CD4-positive, alpha-beta T cell (primary cell): ENCODE measurements at places on chromosomes 13 and 19. TPM values are rescaled to one million over a fixed set of nuclear protein-coding genes. Genes with fewer than 3 reads are reported as not detected.

GRCh38 chr19:46787040-46787330, 1.4 kb downstream of the SLC1A5 start:
- DNase-seq = no peak

DNA sequence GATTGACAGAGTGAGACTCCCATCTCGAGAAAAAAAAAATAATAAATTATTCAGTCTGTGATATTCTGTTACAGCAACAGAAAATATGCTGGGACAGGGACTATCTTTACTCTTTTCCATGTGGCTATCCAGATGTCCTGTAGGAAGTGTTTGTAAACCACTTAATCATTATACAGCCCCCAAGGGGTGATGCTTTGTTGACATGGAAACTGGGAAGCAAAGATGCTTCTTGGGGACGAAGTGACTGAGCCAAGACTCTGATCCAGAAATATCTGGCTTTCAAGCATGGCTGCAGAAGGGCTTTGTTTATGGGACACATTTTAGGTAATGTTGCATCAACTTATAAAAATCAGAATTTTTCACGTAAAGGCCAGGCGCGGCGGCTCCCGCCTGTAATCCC, 5.4 kb downstream of the ZNF8 start:
- no peak for DNase-seq

DNA sequence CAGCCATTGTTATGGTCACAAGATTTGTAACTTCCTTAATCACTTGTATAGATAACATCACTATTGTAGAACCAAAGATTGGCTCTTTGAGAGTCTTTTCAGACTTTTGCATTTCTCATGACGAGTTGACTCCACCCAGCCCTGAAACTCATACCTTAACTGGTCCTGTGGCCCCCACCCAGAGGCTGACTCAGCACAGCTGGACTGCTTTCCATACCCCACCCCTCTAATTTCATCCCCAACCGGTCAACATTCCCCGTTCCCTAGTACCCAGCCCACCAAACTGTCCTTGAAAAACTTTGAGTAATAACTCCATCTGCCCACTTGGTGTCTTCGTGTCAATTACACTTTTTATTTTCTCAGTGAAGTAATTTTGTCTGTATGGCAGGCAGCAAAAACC, 32.1 kb upstream of the SLITRK1 start:
- no peak for DNase-seq

GRCh38 chr13:23129331-23129730, 51.4 kb upstream of the SGCG start:
- DNase-seq = no peak

DNA sequence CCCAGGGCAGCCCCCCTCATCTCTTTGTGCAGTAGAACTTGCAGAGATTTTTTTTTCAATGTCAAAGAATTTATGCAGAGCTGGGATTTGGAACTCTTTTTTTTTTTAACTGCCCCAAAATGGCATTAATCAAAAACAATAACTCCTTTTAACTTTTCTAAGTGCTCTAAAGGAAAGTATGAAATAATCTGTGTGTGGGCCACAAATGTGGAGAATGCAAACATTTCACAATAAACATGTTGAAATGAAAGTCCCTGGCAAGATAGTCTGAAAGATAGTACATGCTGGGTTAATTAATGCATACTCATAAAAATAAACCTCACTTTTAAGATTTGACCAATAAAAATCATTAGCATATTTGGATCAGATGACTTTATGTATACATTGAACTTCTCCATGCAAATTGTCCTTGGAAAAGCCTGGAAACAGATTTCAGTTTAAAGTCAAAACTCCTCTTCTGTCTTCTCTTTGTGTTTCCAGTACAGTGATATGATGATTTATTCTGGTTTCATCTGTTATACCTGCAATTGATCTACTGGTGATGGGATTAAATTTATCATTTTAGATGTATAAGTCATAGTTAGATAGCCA, 30.5 kb upstream of the ZNF536 start:
- DNase-seq = no peak

- peak; percentile 70 for DNase-seq
Observed at GRCh38 chr19:47107202-47107952, 6.2 kb downstream of the ZC3H4 start.

GRCh38 chr19:10192922-10193321, 1.8 kb downstream of the DNMT1 start:
- DNase-seq = no peak

GRCh38 chr13:21399741-21400140, 59.4 kb downstream of the ZDHHC20 start:
- no peak for DNase-seq

DNA sequence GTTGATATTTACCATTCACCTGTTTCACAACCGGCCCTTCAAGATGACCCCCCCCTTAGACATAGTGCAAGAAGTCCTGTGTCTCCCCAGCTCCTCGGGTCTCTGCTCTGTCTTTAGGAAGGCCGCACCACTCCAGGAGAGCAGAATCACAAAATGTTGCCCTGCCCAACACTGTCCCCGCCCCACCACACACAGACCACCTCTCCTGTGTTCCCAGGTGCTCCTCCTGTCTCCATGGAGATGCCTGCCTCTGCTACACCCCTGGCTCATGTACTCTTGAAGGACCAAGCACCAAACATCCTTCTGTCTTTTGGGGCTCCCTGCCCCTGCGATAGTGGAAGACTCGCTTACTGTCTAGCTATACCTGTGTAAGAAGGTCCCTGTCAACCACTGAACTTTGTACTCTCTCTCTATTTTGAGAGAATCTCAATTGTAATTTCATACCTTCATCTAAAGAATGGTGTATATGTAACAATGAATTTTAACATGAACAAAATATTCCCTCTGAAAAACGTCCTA, 9.6 kb upstream of the TNFRSF19 start:
- DNase-seq = no peak

DNA sequence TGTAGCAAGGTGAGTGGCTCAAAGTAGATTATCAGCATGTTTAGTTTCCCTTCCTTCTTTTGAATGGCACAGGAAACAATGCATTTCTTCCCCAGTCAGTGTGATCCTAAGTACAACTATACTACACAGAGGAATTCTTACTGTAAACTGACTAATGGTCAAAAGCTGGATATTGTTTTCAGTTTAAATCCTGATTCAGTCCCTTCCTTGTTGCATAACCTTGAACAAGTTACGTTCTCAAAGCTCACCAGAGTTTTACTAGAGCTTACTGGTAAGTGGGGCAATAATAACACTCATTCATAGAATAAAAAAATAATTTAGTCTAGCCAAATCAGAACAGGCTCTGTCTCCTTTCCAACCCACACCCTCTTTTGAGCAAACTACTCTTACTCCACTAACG, 180.1 kb downstream of the POSTN start:
- no peak for DNase-seq

DNA sequence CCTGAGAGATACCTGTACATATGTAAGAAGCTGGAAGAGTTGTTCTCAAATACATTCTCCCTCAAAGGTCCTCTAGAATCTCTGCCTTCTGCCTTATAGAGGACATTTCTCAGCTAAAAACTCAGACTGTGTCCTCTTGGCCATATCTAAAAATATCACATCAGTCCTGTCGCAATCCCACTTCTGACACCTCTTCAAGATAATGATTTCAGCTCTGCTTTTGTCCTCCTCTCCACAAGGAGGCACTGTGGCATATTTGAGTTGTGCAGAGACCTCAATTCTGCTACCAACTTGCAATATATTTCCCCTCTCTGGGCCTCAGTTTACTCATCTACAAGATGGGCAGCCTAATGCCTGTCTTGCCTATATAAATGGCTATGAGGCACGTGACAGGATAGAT, 16.6 kb downstream of the ADAMTS10 start:
- no peak for DNase-seq

Gene DMWD
- 31.5 TPM for total RNA-seq

Gene KLK2
- not detected for total RNA-seq

Gene TMEM190
- total RNA-seq = not detected

Gene PRSS57
- not detected for total RNA-seq

Gene CLC
- total RNA-seq = not detected

Gene IZUMO1
- not detected for total RNA-seq
